ENCODE measurements at places on chromosomes 12 and 14.

- no peak for DNase-seq
- H3K36me3 ChIP-seq = no peaks in the 10 kb centered on the region
- H3K4me1 ChIP-seq = no peaks in the 10 kb centered on the region
- no peak overlapping the region for H3K27ac ChIP-seq
Measured at GRCh38 chr12:10276774-10277173, 30.9 kb upstream of the KLRD1 start.

DNA sequence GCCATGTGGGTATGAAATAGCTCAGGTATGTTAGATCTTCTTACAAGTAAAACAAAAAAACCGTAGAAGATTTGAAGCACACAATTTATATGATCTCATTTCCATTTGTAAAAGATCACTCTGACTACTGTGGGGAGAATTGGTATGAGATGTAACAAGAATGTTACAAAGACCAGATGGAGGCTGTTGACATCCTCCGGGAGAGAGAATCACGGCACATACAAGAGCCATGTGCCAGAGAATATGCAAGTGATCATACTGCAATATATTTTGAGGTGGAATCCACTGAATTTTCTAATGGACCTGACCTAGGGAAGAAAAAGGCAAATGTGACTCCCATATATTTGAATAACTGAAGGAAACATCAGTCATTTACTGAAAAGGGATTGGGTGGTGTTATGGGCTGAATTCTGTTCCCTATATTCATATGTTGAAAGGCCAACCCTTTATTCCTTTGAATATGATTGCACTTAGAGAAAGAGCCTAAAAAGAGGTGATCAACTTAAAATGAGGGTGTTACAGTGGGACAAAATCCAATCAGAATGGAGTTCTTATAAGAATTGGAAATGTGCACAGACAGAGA, 29.1 kb downstream of the PRB3 start:
- no peaks in the 10 kb centered on the region for H3K36me3 ChIP-seq
- H3K4me1 ChIP-seq = no peaks in the 10 kb centered on the region
- H3K4me3 ChIP-seq = no peak overlapping the region
- no peak for DNase-seq

GRCh38 chr12:113912760-113913329, 53.3 kb downstream of the RBM19 start:
- H3K27me3 ChIP-seq = no peaks in the 10 kb centered on the region
- peaks cover 8% of the 10 kb centered on the region for H3K36me3 ChIP-seq
- DNase-seq = peak; percentile 74
- H3K27ac ChIP-seq = no peak overlapping the region
- no peaks in the 10 kb centered on the region for H3K4me1 ChIP-seq
- no peak overlapping the region for H3K4me3 ChIP-seq

DNA sequence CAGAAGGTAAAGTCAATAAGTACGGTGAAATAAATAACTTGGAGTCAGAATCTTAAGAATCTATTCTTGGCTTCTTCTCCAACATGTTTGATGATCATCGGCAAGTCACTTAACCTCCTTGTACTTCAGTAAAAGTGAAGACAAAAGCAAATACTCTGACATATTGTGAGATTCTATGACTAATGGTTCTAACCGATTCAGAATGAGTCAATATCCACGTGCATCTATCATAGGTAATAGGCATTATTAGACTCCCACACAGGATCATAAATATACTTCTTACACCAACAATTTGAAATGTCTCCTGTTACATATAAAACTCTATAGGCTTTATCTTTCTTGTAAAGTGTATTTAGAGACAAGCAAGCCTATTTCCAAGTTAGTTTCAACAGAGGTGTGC, 144.4 kb upstream of the ATXN7L3B start:
- H3K36me3 ChIP-seq = no peaks in the 10 kb centered on the region
- H3K4me3 ChIP-seq = no peak overlapping the region
- H3K27ac ChIP-seq = no peak overlapping the region
- no peaks in the 10 kb centered on the region for H3K4me1 ChIP-seq

DNA sequence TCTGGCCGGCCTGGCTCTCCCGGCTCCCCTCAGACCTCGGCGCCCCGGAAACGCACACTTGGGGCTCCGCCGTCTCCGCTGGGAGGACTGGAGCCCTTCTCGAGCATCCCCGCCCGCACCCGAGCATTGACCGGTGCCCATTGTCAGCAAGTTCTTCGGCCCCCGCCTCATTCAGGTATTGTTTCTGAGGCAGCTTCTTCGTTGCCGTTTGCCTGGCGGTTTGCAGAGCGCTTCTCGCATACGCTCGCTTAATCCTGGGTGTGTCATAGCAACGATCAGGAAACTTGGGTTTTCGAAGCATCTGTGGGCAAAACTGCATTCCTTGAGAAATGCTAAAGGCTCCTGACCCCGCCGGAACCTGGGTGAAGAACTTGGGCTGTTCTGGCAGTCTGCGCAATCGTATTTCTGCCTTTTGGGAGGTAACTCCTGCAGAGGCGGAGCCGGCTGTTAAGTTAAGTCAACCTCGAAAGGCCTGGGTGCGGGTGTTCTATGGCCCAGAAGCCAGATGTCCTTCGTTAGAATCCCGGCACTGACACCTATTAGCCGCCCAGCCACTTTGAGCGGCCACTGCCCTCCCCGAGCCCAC, 518 bp downstream of the GSKIP start:
- peak overlapping the region; percentile 58 for H3K4me3 ChIP-seq
- H3K27ac ChIP-seq = no peak overlapping the region
- peaks cover 38% of the 10 kb centered on the region for H3K4me1 ChIP-seq
- no peaks in the 10 kb centered on the region for H3K36me3 ChIP-seq
- no peaks in the 10 kb centered on the region for H3K27me3 ChIP-seq

DNA sequence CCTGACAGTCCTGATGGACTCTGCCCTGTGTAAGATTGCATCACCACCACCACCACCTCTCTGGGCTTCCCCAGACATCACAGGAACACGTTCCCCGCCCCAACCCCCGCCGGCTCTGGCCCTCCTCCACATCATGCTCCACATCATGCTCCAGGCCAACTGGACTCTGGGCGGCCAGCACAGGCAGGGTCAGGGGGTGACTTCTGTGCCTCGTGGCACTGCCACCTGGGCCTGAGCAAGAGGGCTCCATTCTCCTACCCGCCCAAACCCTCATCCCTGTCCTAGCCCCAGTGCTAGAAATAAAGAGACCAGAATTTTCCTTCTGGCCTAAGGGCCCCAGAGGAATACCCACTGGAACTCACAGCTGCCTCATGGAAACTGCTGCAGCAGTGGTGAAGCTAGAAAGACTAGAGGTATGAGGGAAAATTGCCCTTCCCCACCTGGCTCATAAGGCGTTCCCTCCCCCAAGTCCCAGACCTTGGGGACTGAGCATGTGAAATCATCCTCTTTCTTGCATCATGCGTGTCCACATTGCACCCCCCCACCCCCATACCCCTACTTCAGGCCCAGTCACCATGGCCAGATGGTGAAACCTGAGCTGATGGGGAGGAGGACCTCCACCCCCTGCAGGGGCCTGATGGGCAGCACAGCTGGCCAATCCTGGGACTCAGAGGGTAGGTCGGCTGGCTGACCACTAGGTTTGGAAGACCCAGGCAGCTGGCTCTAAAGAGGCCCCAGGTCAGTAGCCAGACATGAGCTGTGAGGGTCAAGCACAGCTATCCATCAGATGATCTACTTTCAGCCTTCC, at the start of gene INHBE:
Gene INHBE (plus strand): TSS at position 742 of the 808 bp plus-strand sequence. CDS start 230 bp downstream, outside the sequence.
- H3K36me3 ChIP-seq = no peaks in the 10 kb centered on the region
- H3K27me3 ChIP-seq = no peaks in the 10 kb centered on the region
- no peak for DNase-seq
- H3K4me3 ChIP-seq = no peak within 1 kb of the TSS
- H3K4me1 ChIP-seq = peaks cover 7% of the 10 kb centered on the region

DNA sequence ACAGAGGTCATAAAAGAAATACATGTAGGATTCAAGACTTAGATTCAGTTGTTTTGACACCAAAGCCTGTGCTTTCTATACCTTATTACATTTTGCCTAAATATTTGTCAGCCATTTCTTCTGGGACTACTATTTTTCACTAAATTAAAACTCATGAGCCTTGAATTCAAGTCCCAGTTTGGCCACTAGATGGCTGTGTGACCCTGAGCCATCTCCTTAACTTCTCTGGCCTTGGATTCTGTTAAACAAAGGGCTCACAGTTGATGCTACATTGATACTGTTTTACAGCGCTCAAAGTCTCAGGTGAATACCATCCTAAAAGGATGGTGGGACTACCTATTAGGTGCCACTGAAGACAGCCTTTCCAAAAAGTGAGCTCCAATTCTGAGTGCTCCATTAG, 39.6 kb upstream of the CCDC198 start:
- H3K27ac ChIP-seq = no peak overlapping the region
- DNase-seq = peak; percentile 10
- H3K36me3 ChIP-seq = no peaks in the 10 kb centered on the region

DNA sequence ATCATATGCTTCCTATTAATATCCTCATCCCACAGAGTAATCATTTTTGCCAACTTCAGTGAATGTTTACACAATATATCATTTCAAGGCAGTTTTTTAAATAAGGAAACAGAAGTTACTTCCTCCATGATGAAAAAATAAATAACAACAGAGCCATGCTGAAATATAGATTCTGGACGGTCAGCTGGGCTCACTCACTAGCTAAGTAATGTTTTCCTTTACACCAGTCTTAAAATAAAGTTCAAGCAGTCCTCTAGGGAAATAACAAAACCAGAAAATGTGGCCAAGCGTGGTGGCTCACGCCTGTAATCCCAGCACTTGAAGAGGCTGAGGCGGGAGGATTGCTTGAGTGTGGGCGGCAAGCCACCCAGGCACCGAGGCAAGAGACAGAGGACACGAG, 28.7 kb downstream of the AICDA start:
- no peaks in the 10 kb centered on the region for H3K4me1 ChIP-seq
- no peaks in the 10 kb centered on the region for H3K36me3 ChIP-seq
- H3K27ac ChIP-seq = no peak overlapping the region
- no peak for DNase-seq
- H3K4me3 ChIP-seq = no peak overlapping the region

DNA sequence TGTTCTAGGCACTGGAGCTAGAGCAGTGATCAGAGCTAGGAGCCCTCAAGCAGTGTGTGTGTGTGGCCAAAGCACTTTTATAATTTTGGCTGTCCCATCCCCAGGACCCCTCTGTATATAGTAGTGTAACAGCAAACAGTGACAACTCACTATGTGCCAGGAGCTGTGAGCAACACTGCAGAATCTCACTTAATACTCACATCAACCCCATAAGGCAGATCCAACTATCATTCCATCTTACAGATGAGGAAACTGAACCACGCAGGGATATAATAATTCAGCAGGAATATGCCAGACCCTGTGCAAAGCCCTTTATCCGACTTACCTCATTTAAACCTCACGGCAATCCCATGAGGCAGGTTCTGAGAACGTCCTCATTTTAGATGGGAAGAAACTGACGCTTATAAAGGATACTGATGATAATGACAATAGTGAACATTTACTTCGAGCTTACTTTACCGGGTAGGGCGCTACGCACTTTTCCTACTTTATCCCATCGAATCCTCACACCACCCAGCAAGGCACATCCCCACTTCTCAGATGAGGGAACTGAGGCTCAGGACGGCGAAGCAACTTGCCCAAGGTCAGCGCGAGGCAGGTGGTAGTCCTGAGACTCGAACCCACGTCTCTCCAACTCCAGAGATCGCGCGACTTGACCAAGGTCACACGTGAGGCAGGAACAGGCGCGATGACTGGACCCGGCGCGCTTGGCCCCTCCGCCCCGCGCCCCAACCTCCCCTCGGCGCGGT, 687 bp downstream of the RAB35 start:
- peak overlapping the region; percentile 54 for H3K4me3 ChIP-seq
- H3K4me1 ChIP-seq = peaks cover 29% of the 10 kb centered on the region
- no peak overlapping the region for H3K27ac ChIP-seq
- H3K36me3 ChIP-seq = no peaks in the 10 kb centered on the region
- DNase-seq = no peak
- no peaks in the 10 kb centered on the region for H3K27me3 ChIP-seq

DNA sequence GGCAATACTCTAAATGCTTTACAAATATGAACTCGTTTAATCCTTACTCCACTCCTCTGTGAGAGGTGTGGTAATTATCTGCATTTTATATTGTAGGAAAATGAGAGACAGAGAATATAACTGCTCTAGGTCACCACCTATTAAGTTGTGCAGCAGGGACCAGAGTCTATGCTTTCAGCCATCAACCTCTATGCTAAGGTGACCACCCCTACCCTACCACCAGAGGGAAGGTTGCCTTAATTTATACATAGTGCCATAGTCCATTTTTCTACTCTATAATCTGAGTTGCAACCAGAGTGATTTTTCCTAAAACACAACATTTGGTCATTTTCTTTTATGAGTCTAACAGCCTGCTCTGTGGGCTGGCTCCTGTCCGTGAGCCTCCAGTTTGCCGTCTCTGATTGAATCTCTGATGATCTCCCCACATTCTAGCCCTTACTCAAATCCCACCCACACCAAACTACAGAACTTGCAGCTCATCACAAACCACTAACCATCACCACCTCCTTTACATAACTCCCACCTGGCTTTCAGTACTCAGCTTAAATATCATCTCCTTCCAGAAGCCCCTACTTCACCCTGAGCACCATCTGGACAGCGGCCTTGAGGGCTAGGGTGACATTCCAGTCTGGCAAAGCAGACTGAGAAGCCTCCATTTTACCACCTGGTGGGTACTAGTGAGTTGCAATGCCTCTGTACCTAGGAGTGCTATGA, 126.6 kb downstream of the PPM1H start:
- DNase-seq = no peak
- no peaks in the 10 kb centered on the region for H3K36me3 ChIP-seq
- H3K4me1 ChIP-seq = no peaks in the 10 kb centered on the region
- H3K4me3 ChIP-seq = no peak overlapping the region
- H3K27ac ChIP-seq = no peak overlapping the region

DNA sequence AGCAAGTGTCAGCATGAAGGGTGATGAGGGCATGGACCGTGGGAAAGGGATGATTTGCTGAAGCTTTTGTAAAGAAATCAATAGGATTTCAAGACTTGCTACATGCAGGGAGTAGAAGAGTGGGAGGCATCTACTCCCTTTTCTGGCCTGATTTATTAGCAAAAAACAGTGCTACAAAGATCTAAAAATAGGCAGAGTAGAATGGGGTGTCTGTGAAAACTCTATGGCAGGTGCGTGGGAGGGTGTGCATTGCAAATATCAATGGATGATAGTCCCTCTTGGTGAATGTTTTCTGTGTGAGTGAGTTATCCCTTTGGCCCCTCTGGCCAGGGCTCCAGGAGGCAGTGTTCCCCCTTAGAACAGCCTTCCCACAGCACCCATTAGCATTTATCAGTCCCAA, 139.0 kb downstream of the SMOC1 start:
- no peak overlapping the region for H3K4me3 ChIP-seq
- H3K27ac ChIP-seq = no peak overlapping the region
- no peak for DNase-seq
- no peaks in the 10 kb centered on the region for H3K27me3 ChIP-seq
- H3K36me3 ChIP-seq = no peaks in the 10 kb centered on the region
